Tibial nerve (tissue), 4 donors: ENCODE measurements at places on chromosomes 1 and 21. TPM values are rescaled to one million over a fixed set of nuclear protein-coding genes. Genes with fewer than 3 reads are reported as not detected.

Gene MXRA8
- total RNA-seq: 659 TPM

Gene CSF3R
- total RNA-seq: 12.5 TPM

Gene RGS18
- total RNA-seq: 0.78 TPM

Gene KCNA3
- 0.44 TPM for total RNA-seq

Gene FCGR3B
- 0.63 TPM for total RNA-seq

Gene NGF
- 3.6 TPM for total RNA-seq
